SK-N-DZ (cell line): ENCODE measurements at places on chromosomes 3 and 15.

DNA sequence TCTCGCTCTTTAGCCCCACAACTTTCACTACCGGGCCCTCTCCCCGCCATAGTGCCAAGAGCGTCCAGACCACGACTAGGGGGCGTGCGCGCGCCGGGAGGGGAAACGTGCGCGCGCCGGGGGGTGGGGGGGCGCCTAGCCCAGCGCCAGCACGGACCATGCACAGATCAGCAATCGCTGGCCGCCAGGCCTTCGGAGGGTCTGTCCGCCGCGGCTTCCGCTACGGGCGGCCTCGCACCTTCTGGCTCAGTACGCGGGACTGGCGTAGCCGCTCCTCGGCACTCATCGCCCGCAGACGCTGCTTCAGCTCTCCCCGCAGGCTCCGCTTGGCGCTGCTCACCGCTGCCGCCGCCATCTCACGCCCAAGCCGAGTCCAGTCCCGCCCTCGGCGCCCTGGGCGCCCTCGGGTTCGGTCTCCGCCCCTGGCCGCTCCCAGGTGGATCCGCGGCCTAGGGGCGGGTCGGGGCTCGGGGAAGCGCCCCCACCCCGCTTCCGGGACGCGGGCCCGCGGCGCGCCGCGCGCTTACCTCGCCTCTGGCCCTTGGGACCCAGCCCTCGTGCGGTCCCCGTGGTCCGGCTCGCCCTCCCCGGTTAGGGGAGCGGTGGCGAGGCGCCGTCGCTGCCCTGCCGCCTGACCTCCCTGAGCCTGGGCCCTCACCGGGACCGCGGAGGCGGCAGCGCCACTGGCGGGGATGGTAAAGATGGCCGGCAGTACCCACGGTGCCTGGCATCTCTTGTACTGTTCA is at the start of gene MTHFS:
Gene MTHFS, minus strand, starts transcription at position 381 of the 746 bp plus-strand sequence. Its CDS starts 26 bp downstream, at position 355.
- peak; percentile 78 for DNase-seq

GRCh38 chr3:188119846-188120245 is 34.1 kb upstream of the LPP start:
- DNase-seq: no peak

DNA sequence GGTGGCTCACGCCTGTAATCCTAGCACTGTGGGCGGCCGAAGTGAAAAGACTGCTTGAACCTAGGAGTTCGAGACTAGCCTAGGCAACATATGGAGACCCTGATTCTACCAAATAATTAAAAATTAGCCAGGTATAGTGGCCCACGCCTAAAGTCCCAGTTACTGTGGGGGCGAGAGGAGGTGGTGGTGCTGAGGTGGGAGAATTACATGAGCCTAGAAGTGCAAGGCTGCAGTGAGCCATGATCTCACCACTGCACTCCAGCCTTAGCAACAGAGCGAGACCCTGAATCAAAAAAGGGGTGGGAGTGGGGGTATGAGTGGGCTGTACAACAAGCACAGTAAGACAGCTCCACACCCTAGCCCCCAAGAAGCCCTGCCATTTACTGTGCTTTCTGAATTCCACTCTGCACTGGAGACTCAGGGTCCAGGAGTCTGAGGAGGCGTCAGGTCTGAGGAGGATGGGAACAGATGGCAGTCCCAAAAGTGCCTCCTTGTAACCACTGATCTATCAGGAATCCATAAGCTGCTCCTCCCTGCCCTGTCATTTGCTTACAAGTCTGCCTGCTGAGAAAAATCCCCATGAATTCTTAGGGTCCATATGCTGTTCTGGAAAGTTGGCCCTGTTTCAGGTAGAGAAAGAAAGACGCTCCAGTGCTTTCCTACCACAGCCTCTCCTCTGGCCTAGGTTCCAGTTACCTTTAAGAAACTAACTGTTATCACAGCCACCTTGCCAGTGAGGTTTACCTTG is 171.1 kb downstream of the MAGI1 start:
- no peak for DNase-seq

DNA sequence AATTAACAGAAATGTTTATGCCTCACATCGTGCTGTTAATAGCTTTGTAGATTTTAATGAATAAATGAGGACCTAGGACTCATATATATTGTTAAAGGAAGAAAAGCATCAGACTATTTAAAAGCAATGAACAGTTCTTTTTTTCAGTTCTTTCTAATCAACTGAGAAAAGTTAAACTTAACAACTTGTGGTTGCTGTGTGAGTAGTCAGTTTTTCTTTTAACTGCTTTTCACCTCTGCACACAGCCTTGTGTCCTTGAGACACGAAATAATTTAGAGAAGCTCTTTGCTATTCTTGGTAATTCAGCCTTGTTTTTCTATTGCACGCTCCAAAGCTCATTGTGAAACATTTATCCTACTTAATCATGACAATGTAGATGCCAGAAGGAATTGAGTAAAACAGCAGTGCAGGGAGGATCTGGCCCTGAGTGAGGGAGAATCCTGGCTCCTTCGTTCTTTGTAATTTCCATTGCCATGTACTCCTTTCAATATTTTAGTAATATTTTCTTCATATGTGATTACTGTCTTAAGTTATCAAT is 499.0 kb downstream of the PYDC2 start:
- no peak for DNase-seq

- no peak for DNase-seq
Observed at GRCh38 chr3:72181251-72181650, 396.3 kb upstream of the PROK2 start.

- no peak for DNase-seq
Observed at GRCh38 chr3:153334558-153334957, 172.5 kb downstream of the RAP2B start.

GRCh38 chr3:165459111-165459510 is 262.9 kb upstream of the SLITRK3 start:
- no peak for DNase-seq

GRCh38 chr3:133197619-133198018 is 159.4 kb downstream of the TMEM108 start:
- DNase-seq: no peak

DNA sequence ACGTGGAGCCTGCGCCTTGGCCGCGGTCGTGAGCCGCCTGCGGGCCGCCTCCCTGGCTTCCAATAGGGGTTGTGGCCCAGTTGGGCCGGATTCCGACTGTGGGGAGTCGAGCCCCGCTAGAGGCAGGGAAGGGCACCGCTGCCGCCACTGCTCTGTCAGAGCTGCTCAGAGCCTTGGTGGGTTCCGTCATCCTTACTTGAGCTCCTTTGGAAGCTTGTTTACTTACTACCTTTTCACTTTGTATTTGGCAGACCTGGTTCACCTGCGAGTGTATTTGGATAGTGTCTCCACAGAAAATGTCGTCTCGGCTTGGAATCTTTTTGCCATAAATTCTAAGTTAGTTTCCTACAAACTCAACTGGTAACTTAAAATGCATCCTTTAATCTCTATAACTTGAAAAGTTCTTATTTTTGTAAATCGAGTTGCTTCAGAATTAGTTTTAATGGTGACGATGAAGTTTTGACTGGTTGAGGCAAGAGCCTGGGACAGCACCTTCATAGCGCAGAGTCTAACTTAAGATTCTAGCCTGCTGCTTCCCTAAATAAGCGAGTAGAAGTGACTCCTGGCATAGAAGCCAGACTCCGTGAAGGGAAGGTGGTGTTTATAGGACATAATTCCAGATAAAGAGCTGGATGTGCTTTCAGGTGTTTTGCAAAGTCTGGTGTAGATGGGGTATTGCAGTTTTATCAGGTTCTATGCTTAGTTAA is 800 bp downstream of the DAG1 start:
- no peak for DNase-seq

DNA sequence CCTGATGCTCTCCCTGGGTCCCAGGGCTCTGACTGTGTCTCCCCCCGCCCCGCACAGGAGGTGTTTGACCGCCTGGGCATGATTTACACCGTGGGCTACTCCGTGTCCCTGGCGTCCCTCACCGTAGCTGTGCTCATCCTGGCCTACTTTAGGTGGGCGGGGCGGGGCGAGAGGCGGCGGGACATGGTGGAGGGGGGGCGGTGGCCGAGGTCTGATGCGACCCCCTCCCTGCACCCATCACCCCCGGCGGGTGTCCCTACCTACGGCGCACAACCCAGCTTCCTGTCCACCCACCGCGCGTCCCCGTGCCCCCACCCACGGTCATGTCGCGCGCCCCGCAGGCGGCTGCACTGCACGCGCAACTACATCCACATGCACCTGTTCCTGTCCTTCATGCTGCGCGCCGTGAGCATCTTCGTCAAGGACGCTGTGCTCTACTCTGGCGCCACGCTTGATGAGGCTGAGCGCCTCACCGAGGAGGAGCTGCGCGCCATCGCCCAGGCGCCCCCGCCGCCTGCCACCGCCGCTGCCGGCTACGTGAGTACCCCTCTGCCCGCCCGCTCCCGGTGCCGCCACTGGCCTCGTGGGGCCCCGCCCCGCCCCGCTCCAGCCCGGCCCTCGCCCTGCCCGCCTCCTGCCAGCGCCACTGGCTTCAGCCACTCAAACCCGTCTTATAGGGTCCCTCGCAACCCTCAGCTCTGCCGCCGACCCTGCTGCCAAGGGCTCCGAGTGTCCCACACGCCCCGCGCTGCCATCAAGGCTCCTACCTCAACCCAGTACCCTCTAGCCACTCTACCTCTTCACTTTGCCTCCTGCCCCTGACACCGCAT is 21.0 kb downstream of the PTH1R start:
- no peak for DNase-seq

- no peak for DNase-seq
Observed at GRCh38 chr3:72187131-72187530, 402.2 kb upstream of the PROK2 start.

DNA sequence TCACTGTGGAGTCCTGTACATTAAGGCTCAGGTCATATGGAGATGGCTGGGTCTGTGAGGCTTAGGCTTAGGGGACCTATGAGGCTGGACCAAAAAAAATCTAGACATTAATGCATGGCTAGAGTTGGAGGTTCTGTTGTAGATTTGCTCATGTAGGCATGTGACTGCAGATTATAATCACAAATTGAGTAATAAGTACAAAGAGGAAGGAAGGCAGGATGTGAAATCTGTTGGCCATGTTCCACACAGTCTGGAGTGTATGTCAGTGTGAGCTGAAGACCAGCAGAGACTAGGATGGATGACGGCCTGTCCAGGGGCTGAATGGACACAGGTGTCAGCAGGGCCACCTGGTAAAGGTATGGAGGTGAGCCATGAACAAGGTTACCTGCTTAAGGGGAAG is at the start of gene ST3GAL6:
Gene ST3GAL6, plus strand, starts transcription at position 265 of the 400 bp plus-strand sequence. CDS start 5,101 bp downstream, outside the sequence.
- no peak for DNase-seq

DNA sequence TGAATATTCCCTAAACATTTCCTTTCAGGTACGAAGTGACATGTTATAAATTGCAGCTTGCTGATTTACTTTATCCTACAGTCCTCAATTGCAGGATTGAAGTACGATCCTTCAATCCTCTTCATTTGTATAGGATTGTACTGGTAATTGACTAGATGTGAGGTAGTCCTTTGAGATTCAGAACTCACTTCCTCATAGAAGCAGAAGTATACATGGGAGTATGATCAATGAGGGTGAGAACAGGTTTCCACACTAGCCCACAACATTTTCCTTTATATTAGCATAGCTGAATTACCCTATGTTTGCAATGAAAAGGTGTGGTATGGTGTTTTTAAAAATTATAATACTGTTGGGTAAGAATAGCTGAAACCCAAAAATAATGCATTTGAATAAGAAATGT is 160.0 kb upstream of the UMPS start:
- no peak for DNase-seq

GRCh38 chr3:179672918-179673317 is 20.1 kb downstream of the USP13 start:
- DNase-seq: no peak

- DNase-seq: no peak
Observed at GRCh38 chr3:127887321-127887720, 27.7 kb upstream of the KBTBD12 start.

DNA sequence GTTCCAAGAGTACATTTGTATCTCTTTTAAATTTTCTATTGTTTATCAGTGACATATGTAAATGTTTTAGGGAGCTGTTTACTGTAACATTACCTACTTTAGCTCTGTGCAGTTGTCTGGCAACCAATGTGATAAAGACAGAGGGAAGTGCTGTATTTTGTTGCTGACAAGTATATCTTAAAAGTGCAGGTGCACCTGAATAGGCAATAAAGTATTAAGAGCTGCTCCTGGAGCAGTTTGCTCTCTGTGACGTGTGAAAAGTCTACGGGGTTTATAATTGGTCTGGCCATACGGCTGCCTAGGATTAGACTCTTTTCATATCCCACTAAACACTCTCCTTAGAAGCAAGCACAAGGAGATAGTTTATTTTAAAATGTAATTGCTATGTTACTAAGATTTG is 178.3 kb downstream of the IGF1R start:
- DNase-seq: no peak

DNA sequence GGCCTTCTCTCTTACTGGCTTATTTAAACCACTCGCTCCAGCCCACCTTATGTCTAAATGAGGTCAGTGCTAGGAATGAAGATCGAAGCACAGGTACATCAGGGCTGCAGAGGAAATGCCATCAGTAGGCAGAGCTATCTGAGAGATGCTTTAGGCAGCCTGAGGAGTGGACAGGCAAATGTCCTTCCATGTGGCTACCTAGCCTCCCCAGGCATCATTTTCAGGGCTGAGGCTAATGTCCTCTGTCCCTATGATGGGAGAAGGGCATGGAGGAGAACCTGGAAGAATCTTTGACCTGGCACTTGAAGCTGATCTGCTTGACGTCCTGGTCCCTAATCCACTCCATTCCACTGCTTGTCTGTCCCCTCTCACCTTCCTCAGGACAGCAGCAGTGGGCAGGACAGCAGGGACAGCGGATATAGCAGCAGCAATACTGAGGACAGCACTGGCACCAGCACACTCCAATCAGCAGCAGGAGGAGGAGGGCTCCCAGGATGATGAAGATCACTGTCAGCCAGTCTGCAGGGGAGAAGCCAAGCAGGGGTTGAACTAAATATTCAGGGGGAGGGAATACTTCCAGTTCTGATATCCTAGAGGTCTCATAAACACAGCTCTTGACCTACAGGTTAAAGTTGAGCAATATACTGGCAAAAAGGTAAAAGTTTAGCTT is 21.0 kb downstream of the ILDR1 start:
- DNase-seq: peak; percentile 6

DNA sequence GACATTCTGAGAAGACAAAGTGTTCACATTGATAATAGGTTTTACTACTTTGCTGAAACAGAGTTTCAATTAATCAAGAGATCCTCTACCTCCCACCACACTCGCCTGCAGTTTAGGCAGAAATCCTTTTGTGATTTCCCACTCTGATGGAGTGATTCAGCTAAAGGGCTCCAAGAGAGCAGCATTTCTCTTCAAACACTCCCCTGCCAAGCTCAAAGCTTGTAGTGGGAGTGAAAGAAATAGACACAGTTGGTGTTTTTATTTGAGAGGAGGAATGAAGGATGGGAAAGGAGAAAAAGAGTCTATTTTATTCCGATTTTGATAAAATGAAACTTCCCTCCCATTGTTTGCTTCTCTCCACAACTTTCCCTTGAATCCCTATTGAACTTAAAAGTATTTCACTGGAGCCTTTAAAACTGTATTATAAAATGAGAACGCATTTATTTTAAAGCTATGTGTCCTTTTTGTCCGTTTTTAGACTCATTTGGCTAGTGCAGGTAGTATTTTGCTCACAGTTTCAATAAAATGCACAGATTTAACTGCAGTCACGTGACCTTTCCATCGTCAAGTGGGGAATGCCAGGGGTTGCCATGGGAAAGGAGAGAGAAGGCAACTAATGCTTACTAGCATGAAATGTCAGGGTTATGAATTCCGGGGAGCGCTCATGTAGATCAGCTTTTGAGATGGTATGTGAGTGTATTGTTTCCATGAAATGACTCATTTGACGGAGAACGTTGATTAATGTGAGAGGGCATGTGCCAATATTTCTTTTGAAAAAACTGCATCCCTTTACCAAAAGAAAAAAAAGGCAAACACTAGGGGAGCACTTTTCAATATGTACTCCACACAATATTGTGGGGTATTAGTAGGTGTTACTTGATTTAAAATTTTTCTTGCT is 7.7 kb upstream of the OSBPL11 start:
- no peak for DNase-seq

- no peak for DNase-seq
Observed at GRCh38 chr15:87736401-87736800, 520.1 kb downstream of the NTRK3 start.

- DNase-seq: no peak
Observed at GRCh38 chr3:50587806-50588758, 18.8 kb downstream of the HEMK1 start.
